Spleen (tissue), 13 donors: ENCODE measurements at places on chromosomes 1 and 21.

DNA sequence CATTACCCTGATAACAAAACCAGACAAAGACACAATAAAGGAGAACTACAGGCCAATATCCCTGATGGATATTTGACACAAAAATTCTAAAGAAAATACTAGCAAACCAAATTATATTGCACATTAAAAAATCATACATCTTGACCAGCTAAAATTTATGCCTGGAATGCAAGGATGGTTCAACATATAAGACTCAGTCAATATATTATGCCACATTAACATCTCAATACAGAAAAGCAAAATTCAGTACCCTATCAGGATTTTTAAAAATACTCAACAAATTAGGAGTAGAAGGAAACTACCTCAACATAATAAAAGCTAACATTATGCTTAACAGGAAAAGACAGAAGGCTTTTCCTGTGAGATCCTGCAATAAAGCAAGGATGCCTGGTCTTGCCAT, 177.1 kb downstream of the MAGI3 start:
- DNase-seq = no peak

DNA sequence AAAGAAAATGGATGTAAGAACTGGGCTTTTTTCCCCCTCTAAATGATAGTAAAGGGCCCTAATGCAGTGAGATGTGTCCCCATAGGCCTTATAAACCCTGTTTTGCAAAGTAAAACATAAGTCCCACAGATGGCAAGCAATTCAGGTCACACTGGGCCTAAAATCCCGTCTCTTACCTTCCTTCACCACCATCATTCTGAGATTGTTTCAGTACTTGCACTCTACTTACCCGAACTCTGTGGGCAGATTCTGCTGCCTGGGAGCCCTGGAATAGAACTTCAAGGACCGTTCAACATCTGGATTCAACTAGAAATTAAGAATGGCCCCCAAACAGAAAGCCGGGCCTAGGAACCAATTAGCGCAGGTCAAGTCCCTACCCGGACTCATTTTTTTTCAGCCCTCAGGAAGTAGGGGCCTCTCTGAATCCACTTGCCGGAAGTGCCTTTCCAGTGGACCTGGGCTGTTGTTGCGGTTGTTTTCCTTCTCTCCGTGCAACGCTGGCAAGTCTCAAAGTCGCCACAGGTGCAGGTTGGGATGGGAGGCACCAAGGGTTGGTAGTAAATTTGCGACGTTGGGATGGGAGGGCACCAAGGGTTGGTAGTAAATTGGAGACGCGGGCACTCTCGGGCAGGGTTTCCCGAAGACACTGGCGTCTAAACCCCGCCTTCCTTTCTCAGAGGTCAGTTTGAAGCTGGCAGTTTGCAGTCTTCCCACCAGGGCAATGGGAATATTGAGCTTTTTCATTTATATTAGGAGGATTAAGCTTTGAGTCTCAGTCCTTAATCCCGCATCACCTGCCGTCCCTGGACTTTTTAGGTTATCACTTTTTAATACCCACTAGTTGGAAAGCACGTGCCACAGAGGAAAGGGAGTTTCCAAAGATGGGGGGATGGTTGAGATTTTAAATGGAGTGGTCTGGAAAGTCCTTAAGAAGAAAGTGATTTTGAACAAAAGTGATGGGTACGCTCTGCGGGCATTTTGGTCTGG, at the start of gene TMEM69:
TSS of gene TMEM69 (plus strand) at position 428 of the 987 bp plus-strand sequence. CDS start 2,888 bp downstream, outside the sequence.
- DNase-seq = peak; percentile 85

GRCh38 chr1:190176776-190177175, 300.9 kb downstream of the BRINP3 start:
- DNase-seq = no peak

- DNase-seq = no peak
Observed at GRCh38 chr1:53417074-53417511, 42.1 kb upstream of the DMRTB1 start.

DNA sequence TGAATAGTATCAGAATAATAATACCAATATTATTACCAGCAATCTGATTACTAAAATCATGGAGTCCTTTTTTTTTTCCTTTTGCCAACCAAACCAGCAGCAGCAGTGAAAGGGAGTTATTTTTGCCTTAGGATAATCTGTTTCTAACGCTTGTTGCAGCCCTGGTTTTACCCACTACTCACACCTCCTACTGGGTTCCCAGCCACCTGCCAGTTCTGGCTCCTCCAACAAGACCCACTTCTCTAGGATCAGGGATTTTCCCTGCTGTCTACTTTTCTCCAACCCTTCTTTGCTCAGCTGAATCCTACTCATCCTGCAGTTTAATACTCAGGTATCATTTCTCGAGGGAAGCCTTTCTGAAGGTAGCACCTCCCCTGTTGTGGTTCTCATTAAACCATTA, 96.8 kb upstream of the BCAR3 start:
- no peak for DNase-seq

DNA sequence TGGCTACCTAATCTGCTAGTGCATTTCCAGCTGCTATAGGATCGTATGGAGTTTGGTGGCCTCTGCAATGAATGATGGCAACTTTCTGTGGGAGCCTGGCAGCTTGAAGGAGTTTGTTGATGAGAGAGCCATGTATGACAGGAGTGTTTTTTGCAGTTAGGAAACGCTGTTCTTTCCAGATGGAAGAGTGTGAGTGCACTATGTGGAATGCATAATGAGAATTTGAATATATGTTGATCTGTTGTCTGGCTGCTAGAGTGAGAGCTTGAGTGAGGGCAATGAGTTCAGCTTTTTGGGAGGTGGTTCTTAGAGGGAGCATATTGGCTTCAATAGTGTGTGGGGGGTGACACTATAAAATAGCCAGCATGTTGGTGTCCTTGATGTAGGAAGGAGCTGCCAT, 51.0 kb upstream of the APOBEC4 start:
- no peak for DNase-seq

DNA sequence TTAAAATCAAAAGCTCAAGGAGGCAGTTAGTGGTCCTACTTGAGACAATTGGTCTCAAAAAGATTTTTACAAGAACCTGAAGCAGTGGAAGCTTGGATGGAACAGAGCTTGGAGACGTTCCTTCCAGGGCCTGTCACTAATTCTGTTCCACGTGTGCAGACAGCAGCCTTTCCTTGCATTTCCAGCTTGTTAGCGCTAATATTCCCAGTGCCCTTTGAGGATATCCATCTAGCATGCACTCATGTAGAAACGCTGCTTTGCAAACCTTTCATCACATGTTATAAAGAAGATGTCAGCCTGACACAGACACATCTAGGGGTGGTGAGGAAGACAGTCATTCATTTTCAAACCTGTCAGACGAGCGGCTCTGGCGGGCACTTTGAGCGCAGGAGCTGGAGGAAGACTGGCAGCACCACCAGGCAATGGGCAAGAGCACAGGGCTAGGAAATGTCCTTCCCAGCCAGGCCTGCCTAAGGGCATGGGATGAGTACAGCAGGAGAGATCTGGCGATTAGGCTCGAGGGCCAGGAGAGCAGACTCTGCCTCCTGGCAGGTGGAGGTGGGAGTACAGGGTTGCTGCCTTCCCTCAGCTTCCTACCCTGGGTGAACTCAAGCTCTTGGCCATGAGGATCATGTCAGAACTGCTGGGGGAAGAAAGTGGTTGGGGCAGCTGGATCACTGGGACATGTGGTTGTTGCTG, 55.5 kb downstream of the CASQ2 start:
- DNase-seq = no peak

- DNase-seq = peak; percentile 83
Observed at GRCh38 chr1:110460253-110461220, 9.6 kb downstream of the PROK1 start.

DNA sequence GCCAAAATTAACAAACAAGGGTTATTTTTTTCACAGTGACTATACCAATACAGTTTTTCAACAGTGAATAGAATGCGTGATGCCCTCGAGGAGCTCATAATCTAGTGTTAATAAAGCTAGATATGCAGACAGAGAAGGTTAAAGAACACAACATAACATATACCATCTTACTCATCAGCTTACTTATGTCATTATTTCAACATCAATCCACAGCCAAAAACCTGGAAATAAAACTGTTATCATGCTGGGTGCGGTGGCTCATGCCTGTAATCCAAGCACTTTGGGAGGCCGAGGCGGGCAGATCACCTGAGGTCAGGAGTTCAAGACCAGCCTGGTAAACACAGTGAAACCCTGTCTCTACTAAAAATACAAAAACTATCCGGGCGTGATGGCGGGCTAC, 6.1 kb downstream of the STX6 start:
- DNase-seq = no peak

DNA sequence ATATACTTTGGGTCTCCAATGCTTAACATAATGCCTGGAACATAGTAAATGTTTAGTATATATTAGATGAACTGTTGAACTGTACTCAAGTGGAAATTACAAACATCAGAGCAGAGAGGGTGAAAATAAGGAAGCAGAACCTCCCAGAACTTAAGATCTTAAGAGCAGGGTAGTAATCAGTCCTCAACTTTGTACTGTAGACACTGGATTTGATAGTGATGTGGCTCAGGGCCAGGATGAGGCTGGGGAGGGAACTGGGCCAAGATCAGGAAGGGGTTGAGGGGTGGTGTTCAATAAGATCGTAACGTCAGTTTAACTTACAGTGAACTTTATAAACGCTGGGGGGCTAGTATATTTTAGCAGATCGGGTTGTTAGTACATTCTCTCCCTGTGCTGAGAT, 15.4 kb downstream of the MPZL1 start:
- DNase-seq = no peak

GRCh38 chr1:84377480-84378095, 20.7 kb upstream of the DNASE2B start:
- no peak for DNase-seq

- DNase-seq = no peak
Observed at GRCh38 chr1:113021430-113022085, 51.4 kb upstream of the LRIG2 start.

- peak; percentile 46 for DNase-seq
Observed at GRCh38 chr1:93593854-93594602, 87.6 kb downstream of the BCAR3 start.

DNA sequence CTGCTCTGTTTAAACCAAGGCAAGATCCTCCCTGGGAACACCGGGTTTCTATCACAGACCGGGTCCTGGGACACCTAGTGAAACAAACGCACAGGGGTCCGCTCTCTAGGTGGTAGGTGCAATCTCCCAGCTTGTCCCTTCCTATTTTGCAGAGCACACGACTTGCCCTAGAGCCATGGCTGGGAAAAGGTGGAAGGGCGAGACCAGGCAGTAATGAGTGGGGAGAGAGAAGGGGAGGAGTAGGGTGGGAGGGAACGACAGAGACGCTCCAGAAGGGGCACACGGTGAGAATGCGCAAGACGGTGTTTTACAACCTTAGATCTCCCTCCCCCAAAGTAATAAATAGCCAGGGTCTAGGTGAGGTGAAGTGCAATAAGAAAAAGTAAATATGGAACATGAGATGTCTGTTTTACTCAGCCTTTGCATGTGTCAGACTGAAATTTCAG, 9.3 kb upstream of the ARHGAP29 start:
- no peak for DNase-seq

- peak; percentile 36 for DNase-seq
Observed at GRCh38 chr21:44962403-44962966, 22.7 kb downstream of the SLX9 start.

DNA sequence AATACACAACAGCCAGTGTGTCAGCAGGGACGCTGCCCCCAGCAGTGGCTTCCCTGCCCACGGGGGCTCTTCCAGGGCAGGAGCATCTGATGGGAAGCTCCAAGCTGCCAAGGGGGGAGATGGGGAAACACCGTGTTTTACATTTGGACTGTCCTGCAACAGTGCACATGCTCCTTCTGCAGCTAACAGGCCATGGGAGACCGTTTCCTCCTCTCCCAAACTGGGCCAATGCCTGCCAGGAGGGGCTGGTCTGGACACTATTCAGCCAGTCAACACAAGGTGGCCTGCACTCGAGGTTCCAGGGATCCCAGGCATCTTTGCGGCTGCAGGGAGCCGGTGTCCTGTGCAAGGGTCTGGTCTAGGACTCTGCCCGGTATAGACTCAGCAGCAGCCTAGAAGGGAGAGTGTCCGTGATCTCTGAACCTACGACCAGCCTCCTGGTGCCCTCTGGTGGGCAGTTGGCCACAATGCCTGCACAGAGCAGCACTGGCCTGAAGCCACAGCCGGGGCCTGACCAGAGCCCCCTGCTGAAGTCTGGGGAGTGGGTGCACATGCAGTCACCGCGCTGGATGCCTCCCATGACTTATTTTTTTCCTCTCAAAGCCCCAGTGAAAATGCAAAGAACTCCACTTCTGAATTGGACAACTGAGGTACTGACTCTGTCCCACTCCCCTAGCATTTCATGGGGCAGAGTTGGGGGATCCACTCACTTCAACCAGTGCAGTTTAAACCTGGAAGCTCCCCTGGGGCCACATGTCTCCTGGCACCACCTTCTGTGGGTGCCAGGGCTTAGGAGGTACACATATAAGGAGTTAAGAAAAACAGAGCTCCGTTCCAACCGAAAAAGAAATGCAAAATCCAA, 33.3 kb downstream of the RCC2 start:
- peak; percentile 88 for DNase-seq

DNA sequence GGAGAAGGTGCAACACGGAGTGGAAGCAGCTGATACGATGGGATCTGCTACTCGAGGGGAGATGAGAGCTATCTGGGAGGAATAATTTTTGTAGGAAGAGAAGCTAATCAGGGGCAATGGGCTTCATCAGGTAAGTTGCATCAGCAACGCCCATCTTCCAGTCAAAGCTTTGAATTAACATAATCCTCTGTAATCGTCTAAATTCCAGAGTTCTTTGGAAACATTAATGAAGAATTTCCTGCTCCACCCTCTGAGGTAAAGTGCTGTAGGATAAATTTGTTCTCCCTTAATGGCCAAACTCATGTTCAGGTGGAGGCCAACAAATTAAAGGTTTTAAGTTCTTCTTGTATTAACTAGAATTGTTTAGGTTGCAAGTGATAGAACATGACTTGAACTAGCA, 94.0 kb upstream of the KAZN start:
- no peak for DNase-seq

DNA sequence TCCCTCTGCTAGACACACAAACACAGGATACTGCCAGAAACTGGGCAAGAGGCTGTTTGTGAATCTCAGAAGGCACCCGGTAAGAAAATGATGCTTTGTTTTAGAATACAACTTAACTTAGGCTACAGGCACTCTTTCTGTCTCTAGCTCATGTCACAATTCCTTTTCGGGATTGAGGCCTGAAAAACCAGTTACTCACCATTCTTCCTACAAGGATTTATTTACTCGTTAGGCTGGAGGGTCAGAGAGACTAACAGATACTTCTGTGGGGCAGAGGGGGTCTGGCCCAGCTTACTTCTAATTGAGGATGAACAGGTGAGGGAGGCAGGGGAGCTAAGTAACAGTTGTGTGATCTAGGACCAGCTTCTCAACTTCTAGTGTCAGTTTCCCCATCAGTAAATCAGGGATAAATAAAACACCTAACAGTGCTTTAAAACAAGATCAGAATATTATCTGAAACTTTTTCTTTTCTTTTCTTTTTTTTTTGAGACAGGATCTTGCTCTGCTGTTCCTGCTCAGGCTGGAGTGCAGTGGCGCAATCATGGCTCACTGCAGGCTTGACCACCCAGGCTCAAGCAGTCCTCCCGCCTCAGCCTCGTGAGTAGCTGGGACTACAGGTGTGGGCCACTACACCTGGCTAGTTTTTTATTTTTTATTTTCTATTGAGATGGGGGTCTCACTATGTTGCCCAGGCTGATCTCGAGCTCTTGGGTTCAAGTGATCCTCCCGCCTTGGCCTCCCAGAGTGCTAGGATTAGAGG, 31.9 kb downstream of the NFYC start:
- no peak for DNase-seq

- no peak for DNase-seq
Observed at GRCh38 chr1:228494970-228495853, 8.0 kb downstream of the RNF187 start.

GRCh38 chr1:227759341-227760300, 24.4 kb downstream of the SNAP47 start:
- DNase-seq = peak; percentile 45
